ENCODE measurements at places on chromosomes 2 and 18.

- no peak for DNase-seq
Measured at GRCh38 chr18:22839340-22839821, 93.7 kb upstream of the RBBP8 start.

GRCh38 chr18:11167778-11168177, 18.4 kb upstream of the PIEZO2 start:
- no peak for DNase-seq

GRCh38 chr18:9365406-9365805, 30.8 kb downstream of the TWSG1 start:
- DNase-seq = no peak

DNA sequence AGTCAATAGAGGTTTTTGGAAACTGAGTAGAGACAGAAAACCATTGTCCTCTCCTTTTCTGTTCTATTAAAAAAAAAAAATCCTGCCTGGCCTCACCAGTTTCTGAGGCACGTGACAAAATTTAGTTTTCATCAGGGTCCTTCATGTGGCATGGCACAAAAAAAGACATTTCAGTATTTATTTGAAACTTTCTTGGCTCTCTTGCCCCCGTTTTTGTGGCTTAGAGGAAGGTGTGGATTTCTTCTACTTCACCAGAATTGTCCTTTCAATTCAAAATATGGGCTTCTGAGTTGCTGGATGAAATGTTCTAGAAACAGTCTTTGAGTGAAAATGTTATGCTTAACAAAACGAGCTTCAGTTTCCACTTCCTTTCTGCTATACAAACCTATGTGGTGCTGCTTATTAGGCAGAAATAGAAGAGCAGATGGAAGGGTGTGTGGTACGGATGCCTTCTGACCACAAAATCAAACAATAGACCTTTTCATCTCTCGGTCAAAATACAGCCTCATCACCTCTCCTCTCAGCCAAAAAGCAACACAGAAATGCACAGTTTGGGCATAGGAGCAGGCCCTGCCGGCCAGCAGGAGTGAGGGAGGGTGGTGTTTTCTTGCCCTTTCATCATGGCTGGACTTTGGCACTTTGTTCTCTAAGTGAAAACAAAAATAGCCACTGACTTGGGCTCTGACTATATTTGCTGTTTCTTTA, 89.2 kb downstream of the SH3RF3 start:
- DNase-seq = no peak

DNA sequence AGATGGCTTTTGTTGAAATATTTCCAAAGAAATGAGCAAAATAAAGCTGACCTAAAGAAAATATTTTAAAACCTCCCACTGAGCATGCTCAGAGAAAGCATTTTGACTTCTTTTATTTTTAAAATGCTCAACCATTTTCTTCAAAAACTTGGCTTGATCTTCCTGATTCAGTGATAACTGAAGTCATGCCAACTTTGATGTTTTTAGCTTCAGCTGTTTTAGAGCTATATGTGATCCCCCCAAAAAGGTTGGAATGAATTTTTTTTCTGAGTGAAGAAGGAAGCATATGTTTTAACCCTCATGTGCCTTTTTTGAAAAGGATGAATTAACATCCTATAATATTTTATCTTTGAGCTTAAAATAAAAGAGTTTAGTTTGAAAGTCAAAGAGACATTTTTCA, 612.0 kb downstream of the ARHGAP15 start:
- no peak for DNase-seq

DNA sequence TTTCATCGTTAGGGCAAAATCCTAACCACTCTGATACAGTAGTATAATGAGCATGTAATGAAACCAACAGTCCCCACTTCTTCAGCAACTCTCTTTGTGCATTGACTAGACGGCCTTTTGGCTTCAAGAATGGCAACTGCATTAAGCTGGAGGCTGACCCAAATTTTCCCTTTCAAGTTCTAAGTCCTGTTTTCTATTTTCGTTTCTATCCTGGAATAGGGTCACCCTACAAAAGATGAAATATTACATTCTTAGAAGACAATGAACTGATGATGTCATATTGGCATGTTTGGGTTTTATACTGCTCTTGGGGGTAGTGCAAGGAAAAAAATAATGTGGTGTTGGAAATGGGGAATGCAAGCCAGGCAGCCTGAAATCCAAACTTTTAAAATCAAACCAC, 254.4 kb downstream of the ETAA1 start:
- DNase-seq = no peak

DNA sequence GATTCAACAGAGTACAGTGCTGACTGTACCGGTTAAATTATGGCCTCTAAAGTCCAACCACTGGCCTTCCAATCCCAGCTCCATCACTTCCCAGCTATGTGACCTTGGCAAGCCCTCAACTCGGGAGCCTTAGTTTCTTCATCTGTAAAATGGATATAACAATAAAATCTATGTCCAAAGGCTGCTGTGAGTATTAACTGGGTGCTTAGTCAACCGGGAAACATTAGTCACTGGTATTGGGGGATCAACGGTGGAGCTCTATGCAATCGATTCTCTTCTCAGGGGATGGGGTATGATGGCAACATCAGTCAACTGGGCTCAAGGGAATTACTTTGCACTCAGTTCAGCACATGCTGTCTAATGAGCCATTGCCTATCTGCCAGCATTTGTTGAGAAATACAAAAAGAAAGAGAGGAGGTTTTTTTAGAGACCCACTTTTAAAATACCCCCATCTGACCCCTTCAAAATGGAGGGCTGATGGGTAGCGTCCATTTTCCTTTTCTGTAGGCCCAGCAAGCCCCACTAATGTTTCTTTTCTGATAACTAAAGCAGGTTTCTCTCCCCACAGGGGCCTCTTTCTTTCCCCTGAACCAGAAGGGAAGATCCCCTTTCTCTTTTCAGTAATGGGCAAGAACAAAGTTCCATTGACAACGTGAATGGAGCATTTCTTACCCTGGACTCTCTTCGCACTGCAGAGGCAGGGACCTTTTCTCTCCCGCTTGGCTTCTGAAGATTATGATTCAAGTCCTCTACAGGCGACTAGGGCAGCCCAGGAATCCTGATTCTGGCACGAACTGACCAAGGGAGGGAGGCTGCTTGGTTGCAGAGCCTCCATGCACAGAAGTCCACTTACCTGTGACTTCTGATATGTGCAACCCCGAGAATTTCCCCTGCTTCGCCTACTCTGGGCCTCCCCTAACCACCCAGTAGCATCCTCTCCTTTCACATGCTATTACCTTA, 8.7 kb upstream of the AGFG1 start:
- no peak for DNase-seq

DNA sequence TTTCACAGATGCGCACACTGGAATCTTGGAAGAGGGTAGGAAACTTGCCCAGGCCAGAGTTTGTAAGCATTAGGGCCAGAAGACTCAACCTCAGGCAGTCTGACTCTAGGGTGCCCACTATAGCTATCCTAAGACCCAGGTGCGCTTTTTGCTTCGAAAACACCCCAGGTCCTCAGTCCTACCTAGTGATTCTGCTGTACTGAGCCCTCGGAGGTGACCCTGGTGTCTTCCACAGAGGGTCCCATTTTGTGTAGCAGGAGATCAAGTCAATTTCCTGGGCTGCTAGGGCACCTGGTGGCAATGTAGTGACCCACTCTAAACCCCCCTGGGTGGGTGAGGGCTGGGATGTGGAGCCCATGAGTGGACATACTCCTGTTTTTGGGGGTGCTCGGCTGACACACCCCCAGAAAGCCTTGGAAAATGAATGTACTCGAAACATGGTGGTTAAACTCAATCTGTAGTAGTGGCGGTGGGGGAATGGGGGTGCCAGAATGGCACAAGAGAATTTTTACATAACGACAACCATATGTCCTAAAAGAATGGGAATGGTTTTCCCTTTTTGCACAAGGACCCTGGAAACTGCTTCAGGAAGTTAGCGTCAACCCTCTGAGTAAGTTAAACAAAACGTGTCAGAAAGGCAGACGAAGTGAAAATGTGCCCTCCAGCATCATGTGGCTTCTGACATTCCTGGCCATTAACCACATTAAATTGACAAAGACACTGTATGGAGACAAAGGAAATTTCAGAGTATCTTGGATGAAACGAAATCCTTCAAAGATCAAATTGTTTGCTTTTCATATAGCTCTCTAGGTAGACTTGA, 218.0 kb upstream of the COPS8 start:
- DNase-seq = no peak

DNA sequence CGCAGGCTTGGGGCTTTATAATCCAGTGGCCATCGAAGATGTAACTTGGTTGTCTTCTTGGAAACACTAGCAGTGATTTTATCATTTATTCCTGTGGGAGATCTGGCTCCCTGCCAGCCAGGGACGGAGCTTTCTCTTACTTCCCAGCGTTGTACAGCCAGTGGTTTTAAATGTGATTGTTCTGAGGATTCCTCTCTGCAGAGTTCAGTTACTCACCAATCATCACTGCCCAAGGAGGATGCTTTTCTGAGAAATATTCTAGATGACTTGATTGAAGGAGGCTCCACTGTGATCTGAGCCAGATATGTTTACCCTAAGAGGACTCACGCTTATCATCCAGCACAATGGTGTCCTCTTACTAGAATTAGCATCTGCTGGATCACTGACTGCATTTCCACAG, 744.3 kb downstream of the RNF144A start:
- no peak for DNase-seq

DNA sequence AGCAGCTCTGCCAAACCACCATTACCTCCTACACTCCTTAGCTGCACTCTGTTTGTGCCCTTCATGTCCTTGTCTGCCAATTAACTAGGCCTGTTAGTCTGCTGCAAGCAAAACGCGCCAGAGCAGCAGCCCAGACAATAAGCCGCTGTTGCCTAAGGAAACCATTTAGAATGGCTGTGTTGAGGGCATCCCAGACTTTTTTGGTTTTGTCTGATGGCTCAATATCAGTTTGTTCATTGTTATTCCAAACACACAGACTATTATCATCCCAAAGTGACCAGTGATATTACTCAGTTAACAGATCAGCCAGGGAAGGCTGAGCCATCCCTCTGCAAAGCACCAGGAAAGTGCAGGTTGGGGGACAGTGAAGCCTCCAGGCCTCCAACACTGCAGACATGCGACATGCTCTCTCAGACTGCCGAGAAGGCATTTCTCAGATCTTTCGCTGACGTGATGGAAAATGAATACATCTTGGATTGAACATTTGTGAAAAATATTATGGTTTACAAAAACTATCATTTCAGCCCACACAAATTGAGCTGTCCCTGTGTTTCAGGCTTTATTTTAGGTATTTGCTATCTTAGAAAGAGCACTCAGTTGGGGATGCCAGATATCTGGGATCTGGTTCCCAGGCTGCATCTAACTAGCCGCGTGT, 182.0 kb upstream of the HNRNPA3 start:
- no peak for DNase-seq

DNA sequence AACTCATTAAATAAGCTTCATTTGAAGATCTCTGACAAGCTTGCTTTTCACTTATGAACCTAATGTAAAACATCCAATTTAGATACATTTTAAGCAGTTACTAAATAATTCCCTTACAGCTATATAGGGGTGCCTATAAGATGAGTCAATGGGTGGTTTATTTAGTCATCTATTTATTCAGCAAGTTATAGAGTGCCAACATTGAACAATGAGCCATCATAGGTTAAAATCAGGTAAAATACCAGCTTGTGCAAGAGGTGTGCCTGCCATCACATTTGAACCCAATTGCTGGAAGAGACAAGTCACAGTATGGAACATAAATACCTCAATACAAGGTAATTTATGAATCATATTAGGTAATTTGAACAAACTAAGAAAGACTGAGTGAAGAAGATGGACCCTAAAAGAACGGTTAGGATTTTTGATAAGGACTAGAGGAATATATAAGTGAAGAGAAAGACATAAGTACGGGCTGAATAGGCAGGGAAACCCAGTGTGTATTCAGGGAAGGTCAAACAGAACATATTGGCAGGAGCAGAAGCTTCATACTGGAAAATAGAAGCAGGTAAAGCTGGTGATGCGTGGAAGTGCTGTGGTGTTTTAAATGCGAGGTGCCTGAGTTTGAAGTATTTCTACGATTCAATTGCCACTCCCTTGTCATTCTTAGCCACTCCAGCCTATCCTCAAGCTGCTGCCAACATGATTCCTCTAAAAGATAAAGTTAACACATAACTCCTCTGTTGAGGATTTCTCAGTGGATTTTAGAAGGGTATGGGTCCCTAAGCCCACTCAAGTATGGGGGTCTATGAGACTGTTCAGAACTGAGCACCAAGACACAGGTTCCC, 18.9 kb upstream of the STAT4 start:
- DNase-seq = no peak

DNA sequence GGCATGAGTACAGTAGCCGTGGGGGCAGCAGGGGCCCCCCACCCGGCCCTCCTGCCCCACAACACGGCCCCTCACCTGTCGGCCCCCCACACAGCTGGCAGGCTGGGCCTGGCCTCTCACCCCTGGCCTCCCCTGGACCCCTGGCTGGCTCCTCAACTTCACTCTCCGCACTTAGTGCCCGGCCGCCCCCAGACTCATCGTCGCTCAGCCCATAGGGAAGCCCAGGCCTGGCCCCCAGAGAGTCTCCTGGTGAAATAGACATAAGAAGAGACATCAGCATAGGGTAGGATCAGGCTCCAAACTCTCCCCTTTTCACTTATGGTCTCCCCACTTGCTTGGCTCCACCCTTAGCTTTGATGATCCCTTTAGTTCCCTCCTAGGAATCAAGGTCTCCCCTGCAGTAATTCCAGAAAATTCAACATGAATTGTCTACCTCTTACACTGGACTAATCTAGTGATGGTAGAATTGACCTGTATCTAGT, 1.7 kb downstream of the ZNF513 start:
- no peak for DNase-seq

- no peak for DNase-seq
Measured at GRCh38 chr2:105114551-105114950, 76.7 kb downstream of the MRPS9 start.

- DNase-seq = no peak
Measured at GRCh38 chr2:207819839-207820784, 50.4 kb upstream of the FZD5 start.

- DNase-seq = no peak
Measured at GRCh38 chr2:64276417-64277095, 132.3 kb upstream of the PELI1 start.

DNA sequence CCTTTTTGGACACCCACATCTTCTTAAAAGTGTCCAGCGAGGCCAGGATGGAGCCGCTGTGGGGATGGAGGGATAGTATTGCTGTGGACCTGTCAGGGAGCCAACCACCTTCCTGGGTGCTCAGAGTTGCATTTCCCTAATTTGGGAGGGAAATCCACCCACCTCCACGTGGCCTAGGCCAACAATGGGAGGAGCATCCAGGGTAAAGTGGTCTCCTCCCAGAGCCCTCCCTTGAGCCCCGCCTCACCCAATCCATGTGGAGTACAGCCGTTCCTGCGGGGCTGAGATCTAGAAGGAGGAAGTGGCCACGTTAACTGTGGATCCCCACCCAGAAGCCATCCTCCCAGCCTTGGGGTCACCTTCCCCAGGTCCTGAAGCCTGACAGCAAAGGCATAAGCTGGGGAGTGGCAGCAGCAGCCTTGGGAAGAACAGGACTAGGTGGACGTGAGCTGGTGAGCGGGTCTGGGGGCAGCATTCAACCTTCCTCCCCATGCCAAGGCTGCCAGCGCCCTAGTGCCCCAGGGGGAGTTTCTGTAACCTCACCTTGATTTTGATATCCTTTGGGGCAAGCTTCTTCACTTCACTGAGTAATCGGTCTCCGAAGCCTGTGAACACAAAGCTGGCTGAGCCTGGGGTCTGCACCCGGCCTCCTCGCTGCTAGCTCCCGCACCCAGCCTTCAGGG, 6.8 kb downstream of the ACTR1B start:
- DNase-seq = no peak

- DNase-seq = no peak
Measured at GRCh38 chr2:241545106-241545505, 13.4 kb upstream of the BOK start.

Measured in stimulated activated CD8-positive, alpha-beta memory T cell treated with anti-CD3 and anti-CD28 coated beads, Interleukin-7, amount 100 ng/mL, for 1 hour (primary cell).